CD4-positive, alpha-beta T cell treated with Interleukin-12 subunit alpha and Interleukin-12 subunit beta, for 1 hour (primary cell): ENCODE measurements at places on chromosomes 7 and 10.
A peak's percentile ranks its signal among the peaks of the same experiment; 100 is the strongest.

GRCh38 chr10:5540080-5540479 is 15.3 kb downstream of the CALML3 start:
- DNase-seq, result no peak

GRCh38 chr10:112338957-112339356 is 35.0 kb upstream of the ACSL5 start:
- DNase-seq, result no peak

DNA sequence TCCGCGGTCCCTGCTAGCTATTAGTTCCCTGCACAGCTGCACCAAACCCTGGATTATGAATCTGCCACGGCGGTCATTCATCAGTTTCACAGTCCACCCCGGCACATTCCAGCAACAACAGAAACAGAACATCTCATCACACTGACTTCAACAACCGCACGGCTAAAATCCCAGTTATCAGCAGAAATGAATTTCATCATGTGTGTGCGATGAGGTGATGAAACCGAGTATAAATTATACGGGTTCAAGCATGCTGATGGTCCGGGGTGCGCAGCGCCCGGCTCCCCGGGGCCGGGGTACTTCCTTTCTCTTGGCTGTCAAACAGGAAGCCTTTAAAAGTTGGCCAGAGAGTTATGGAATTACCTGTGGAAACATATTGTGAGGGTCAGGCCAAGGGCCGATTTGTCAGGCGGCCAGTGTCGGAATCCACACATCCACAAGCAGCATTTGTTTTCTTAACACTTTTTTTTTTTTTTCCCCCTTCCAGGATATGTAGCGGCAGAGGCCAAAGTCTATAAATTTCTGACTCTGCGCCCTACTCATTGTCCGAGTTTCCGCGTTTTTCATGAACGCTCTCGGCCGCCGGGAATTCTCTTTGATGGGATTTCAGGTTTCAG is 420.9 kb upstream of the MGMT start:
- DNase-seq, result no peak

DNA sequence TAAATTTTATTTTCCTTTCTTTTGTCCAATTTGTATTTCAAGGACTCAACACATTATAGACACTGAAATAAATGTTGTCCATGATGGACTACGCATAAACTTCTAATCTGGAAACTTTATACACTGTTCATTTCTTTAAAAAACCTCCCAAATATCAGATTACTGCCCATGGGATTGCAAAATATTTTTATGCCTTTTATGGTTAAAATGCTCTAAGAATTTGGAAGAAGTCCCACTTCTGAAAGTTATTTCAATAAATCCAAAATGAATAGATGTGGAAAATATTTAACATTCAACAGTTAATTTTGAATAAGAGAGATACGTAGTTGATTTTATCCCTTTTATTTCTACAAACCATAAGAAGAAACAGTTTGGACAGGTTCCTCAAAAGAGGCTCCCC is 46.1 kb downstream of the CABCOCO1 start:
- no peak for DNase-seq

DNA sequence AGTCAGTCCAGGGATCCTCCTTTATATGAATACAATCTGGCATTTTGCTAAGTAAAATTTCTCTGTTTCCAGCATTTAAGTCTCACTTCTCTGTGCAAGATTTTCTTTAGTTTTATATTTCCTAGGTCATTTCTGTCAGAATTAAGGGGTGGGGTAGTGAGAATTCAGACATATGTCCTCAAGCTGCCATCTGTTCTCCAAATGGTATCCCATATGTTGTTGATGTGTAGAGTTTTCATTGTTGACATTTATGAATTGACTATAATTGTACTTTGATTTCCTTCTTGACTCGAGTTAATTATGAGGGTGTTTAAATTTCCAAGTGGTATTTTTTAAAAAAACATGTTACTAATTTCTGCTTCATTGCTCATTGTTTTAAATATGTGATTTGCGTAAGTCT is 148.8 kb downstream of the NPSR1 start:
- DNase-seq, result no peak

GRCh38 chr10:91642831-91643692 is 10.2 kb upstream of the PPP1R3C start:
- no peak for DNase-seq

GRCh38 chr7:37408291-37409228 is 40.1 kb downstream of the ELMO1 start:
- DNase-seq, result peak; percentile 21

DNA sequence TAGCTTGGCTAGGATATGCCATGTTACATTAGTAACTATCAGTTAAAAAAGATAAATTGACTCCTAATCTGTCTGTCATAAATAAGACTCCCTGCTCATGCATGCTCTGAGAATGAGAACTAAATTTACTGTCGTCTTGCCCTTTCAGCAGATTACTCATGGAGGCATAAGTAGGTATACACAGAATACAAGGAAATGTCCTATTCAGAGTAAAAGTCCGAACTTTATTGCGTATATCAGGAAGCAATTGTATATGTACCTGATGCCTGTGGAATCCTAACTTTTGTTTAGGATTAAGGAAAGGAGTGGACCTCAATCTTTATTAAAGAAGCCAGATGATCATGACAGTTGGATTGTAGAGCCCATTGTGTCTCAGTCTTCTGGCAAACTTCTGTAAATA is 118.6 kb downstream of the THSD7A start:
- no peak for DNase-seq

- peak; percentile 41 for DNase-seq
Observed at GRCh38 chr10:121886997-121887622, 40.7 kb downstream of the ATE1 start.

- DNase-seq, result no peak
Observed at GRCh38 chr10:89032141-89032891, 41.7 kb downstream of the FAS start.

- no peak for DNase-seq
Observed at GRCh38 chr10:131536676-131537075, 225.2 kb upstream of the TCERG1L start.

DNA sequence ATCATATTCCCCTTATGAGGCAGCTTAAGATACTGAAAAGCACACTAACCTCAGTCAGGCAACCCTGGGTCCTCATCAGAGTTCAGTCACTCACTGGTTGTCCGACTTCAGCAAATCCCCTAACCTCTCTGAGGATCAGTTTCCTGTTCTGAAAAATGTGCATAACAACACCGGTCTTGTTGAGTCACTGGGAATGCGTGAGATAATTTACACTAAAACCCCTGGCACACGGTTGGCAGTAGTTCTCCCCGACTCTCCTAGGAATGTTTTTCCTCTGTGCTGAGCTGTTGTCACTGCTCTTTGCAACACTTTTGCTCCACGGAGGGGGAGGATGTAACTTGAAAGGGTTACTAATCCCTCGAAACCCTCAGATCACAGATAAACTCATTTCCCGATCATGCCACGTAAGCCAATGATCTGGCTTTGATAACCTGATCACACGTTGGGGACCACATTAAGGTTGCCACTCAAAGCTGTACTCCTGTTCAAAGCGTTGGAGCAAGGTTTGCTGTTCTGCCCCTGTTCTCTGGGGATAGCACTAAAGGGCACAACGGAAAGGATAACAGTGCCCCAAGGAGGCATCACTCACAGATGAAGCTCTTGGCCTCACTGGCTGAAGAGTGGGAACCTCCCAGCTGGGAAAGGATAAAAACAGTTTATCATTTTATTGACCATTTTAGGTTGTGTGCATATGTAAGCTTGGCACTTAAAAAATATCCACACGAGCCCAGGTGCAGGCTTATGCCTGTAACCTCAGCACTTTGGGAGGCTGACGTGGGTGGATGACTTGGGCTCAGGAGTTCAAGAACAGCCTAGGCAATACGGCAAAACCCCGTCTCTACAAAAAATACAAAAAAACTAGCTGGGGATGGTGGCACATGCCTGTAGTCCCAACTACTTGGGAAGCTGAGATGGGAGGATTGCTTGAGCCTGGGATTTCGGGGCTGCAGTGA is 5.0 kb upstream of the RBM17 start:
- DNase-seq, result peak; percentile 51

DNA sequence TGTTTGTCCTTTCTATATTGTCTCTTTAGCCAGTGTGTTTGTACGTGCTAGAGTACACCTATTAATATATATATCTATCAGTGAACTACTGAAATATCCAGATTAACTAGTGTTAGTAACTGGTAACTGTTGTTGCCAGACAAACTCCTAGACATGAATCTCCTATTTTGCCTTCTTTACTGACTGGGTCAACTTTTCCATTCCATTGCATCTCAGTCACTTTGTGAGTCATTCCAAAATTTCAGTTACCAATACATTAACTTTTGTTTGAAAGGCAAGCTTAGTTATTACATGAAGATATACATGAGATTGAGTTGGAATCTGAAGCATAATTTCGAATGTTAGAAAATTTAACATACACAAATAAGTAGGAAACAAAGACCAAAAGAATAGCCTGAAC is 51.4 kb downstream of the BTAF1 start:
- DNase-seq, result no peak

- no peak for DNase-seq
Observed at GRCh38 chr10:71015674-71016073, 127.3 kb upstream of the PCBD1 start.

- DNase-seq, result no peak
Observed at GRCh38 chr10:108393089-108393488, 1228.6 kb upstream of the SORCS1 start.

- no peak for DNase-seq
Observed at GRCh38 chr7:94683066-94683465, 27.1 kb upstream of the SGCE start.

GRCh38 chr7:34889951-34890350 is 147.3 kb downstream of the DPY19L1 start:
- DNase-seq, result no peak

DNA sequence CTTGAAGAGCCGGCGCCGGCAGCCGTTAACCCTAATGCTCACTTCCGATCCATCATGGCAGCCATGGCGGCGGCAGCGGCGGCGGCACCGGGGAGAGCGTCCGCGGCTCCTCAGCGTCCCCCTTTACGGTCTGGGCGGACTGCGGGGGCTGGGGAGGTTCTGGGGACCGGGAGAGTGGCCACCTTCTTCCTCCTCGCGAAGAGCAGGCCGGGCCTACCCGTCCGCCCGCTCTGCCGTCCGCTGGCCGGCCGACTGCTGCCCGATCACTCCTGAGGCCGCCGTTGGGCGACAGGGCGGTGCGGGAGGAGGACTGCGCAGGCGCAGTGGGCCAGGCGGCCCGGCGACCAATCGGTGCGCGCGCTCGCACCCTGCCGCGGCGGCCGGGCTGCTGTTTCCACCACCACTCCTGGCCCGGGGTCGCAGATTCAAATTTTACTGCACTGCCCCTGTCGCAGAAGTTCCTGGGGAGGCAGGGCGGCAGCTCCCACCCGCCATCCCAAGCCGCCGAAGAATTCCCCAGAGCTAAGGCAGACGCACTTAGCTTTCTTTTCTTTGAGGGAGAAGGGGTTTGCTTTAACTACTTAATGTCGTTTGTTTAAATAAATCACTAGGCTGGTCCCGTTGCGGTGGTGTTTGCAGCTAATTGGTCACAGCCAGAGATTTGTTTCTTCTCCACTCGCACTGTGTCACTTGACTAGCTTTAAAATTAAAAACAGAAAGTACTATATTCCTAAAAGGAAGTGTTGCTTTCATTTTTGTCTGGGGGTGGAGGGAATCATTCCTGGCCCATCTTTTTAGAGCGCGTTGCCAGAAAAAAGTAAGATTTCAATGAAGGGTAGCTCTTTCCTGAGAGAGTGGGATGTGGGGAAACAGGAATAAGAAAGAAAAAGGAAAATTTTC is at the start of gene KIF5B:
KIF5B (minus strand) TSS at position 290 of the 900 bp plus-strand sequence. CDS start 452 bp downstream, outside the sequence.
- peak; percentile 90 for DNase-seq

DNA sequence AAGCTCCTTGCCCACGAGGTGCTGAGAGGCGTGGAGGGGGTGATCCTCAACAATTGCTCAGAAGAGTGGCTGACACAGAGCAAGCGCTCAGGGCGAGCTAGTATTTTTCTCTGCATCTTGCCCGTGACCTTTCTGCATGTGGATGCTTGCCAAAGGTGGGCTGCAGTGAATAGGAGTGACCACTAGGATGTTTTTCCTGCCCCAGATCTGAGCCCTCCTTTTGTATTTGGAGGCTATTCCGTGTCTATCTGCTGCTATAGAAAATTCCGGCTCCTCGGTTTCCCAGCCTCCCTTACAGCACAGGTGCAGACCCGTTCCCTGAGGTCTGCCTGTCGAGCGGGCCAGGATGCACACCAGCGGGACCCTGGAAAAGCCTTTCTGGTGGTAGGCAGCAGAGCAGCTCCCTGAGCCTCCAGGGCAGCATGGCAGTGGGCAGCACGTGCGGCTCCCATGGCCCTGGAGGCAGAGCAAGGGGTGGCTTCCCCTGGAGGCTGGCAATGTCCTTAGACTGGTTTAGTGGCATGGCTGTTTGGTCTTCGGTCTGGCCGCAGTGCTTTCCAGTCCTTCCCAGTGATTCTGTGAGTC is 145.1 kb upstream of the PCBD1 start:
- DNase-seq, result no peak

DNA sequence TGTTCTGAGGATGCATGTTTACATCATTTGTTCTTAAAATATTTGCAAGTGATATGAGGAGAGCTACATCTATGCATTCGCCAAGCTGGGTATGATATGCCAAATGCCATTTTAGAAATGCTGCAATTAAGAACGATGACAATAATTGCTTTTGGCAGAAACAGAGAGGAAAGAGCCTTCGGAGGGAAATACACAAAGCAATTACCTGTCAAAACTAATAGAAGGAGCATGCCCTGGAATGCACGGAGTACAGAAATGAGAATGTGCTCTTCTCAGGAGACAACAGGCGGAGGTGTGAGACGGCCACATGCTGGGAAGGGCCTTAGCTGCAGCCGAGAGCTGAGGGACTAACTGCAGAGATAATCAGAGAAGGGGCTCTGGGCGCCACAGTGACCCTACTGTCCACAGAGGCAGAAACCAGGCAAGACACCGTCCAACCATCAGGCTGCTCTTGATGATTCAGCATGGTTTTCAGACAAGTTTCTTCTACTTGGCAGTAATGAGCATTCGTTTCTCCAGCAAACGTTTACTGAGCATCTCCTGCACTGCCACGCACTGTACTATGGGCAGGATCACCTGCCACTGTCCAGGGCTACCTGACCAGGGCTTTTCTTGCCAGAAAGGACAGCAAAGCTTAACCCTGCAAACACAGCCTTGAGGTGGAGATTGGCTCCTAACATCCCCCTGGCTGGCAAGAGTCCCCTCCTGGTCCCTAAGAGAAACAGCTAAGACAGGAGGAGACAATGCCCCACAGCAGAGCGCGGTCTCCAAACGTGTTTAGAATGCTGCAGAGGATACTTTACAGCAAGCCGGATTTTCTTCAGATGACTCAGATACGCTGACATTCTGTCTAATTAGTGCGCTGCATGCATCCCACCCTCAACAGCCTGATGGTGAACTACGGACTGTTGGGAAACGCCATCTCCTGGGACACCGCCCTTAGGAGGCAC is 18.1 kb downstream of the VIPR2 start:
- no peak for DNase-seq

DNA sequence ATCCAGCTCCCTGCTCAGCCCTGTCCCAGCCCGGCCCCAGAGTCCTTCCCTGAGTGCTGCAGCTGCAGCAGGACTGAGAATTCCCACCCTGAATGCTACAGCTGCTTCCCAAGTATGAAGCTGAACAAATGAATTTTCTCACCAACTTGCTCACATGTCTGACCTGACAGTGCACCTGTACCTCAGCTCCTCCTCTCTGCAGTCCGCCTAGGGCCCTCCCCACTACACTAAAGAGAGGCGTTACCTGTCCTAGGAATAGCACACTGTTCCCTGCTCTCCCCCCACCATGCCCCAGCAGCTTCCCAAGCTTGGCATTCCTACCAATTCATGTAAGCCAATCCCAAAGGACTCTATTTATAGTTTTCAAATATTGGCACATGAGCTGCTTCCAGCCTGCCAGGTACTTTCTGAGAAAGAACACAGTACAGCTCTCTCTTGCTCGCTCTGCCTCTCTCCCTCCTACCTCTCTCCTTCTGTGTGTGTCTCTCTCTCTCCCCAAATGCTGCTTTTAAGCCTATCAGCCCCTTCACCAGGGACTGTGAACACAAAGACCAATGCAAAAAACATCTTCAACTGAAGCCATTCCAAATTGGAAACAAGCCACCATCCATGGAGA is 400.1 kb downstream of the TNS3 start:
- DNase-seq, result no peak
